ENCODE measurements at places on chromosomes 11 and 22.
A peak's percentile ranks its signal among the peaks of the same experiment; 100 is the strongest.

GRCh38 chr11:63844836-63845235 is 5.9 kb downstream of the MARK2 start:
- DNase-seq: no peak

DNA sequence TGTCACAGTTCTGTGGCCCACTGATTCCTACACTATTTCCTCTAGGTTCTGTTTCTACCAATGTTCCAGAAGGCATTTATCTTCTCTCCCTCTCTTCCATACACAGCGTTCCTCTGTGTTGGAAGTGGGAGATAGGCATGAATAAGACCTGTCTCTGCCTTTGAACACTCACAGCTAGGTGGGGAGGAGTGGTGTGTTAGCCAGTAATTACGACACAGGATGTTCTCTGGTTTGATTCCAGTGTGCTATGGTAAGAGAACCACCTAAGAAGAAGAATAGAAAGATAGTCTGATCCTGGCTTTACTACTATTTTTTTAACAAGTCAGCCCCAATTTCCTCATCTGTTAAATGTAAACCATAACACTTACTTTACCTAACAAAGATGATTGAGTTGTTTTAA is 200.2 kb upstream of the MTMR2 start:
- no peak for DNase-seq

GRCh38 chr11:104134745-104135144 is 29.2 kb downstream of the PDGFD start:
- no peak for DNase-seq

- DNase-seq: no peak
Observed at GRCh38 chr22:28002181-28002700, 83.2 kb upstream of the PITPNB start.

GRCh38 chr11:59102259-59102765 is 4.7 kb upstream of the FAM111B start:
- DNase-seq: no peak

DNA sequence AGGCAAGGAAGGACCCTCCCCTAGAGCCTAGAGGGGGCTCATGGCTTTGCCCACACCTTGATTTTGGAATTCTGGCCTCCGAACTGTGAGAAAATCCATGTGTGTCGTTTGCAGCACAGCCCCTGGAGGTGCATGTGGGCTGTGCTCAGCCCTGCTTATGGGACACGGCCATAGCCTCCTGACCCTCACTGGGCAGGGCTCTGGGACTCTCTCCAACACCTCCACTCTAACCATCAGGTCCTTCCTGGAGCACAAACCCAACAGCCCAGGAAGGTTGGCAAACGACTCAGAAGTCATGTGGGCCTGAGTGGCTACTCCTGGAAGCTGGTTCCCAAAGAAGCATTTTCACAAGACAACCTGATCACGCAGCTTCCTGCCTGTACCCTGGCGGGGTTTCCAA is 144.1 kb downstream of the CTTN start:
- DNase-seq: no peak

DNA sequence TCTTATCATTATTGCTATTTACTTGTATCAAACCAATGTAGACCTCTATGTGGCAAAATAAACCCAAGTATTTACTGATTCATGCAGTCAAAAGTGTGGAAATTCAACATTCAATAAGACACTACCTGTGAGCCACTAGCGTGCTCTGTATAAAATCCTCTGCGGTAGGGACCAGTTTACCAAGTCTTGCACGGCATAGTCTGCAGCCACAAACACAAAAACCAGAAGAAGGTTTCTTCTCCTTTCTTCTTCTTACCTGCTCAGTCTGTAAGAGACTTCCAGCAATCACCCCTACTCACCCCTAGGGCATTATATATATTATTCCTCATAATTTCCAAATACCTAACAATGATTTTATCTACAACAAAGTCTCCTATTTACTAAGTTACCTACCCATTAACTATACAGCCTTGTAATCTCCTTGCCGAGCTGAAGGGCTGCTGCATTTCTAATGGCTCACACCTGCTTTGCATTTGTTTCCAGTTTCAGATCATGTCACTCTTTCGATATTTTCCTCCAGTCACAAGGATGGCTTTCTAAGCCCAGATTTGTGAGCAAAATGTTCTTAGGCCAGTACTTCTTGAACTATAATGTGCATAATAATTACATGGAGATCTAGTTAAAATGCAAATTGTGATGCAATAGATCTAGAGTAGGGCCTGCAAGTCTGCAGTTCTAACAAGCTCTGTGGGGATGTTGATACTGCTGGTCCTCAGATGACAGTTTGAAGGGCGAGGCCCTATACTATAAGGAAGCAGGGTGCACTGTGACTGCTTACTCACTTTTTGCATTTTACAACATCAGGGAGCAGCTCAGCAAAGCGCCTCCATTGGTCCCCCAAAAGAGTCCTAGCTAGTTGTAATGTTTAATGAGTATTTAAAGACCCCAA is 191.9 kb upstream of the DDI1 start:
- no peak for DNase-seq

- no peak for DNase-seq
Observed at GRCh38 chr22:25748140-25748539, 6.2 kb downstream of the MYO18B start.

DNA sequence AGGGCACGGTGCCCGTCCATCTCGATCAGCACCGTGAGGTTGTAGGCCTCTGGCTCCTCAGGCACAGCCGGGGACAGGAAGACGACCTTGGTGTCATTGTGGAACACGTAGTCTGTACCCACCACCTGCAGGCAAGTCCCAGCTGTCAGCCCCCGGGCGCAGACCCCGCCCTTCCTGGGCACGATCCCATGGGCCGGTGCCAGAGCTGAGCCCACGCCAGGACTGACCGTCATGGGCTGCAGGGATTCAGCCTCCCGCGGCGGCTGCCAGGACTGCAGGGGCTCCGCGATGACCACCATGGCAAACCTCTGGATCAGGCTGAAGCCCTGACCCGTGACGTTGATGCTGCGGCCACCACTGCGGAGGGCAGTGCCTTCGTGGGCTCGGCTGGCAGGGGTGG is 11.8 kb upstream of the MAPK11 start:
- no peak for DNase-seq

GRCh38 chr11:40185793-40186192 is 1273.7 kb downstream of the LRRC4C start:
- DNase-seq: no peak

DNA sequence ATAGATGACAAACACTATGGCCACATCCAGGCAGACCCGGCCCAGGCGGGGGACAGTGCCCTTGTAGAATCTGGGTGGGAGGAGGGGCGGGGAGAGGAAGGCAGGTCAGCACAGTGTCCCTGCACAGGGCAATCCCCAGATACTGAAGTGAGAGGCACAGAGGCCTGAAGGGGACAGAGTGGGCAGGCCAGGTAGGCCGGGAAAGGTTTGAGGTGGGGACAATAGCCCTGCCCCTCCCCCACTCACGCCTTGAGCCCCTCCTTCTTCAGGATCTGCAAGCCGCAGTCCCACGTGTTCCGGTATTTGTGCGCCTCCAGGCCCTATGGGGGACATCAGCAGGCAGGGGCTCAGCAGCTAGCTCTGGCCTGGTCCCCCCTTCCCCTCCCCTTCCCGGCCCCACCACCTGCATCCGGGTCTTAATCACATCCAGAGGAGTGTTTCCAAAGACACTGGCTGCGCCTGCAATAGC is 2.3 kb downstream of the SLC25A1 start:
- DNase-seq: no peak

GRCh38 chr22:46240073-46240472 is 10.0 kb downstream of the CDPF1 start:
- DNase-seq: no peak

DNA sequence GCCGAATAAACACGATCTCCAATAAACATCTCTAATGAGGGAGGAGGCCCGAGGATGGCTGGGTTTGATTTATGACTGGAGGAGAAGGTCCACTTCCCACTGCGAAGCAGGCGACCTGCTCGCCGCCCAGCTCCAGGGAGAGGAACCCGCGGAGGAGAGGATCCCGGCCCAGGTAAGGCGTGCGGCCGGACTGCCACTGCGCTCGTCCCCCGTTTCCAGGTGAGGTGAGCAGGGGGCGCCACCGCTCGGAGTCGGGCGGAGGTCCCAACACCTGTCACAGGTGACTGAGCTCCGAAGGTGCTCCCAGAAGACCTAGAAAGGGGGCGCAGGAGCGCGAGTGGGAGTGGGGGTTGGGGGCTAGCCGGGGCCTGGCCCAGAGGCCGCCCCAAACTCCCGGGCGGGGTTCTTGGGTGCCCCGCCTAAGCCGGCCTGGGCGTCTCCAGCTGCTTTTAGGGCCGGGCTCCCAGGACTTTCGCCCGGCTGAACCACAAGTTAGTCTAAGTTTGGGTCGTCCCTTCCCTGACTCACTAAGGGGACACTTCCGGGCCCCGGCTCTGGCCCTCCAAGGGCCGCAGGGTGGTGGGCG is 5.4 kb upstream of the PAX6 start:
- no peak for DNase-seq

GRCh38 chr11:69144316-69145049 is 11.3 kb upstream of the SMIM38 start:
- DNase-seq: peak; percentile 23

DNA sequence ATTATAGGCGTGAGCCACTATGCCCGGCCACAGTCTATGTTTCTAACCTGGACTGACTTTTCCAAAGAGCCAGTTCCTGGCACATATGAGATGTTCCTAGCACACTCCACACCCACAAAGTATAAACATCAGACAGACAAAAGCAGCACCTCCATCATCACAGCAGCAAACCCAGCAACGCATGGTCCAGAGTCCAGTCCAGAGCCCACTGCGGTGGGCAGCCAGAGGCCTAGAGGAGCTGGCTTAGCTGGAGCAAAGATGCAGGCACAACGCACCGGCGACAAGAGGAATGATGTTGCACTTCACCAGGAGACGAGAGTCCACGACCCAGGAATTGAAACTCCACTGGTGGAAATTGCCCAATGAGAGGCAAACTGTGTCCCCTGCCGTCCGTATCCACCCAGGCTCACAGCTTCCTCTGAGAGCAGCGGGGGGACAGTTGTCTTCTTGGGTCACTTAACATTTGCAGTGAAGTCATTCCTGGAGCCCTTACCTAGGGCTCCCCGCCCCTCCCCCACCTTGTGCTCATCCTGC is 36.6 kb downstream of the RPS6KA4 start:
- DNase-seq: no peak

- DNase-seq: no peak
Observed at GRCh38 chr11:45355706-45356041, 69.5 kb upstream of the SYT13 start.

- no peak for DNase-seq
Observed at GRCh38 chr11:60029015-60029632, 11.1 kb upstream of the OOSP2 start.

GRCh38 chr11:90587896-90588295 is 365.0 kb upstream of the CHORDC1 start:
- DNase-seq: no peak

DNA sequence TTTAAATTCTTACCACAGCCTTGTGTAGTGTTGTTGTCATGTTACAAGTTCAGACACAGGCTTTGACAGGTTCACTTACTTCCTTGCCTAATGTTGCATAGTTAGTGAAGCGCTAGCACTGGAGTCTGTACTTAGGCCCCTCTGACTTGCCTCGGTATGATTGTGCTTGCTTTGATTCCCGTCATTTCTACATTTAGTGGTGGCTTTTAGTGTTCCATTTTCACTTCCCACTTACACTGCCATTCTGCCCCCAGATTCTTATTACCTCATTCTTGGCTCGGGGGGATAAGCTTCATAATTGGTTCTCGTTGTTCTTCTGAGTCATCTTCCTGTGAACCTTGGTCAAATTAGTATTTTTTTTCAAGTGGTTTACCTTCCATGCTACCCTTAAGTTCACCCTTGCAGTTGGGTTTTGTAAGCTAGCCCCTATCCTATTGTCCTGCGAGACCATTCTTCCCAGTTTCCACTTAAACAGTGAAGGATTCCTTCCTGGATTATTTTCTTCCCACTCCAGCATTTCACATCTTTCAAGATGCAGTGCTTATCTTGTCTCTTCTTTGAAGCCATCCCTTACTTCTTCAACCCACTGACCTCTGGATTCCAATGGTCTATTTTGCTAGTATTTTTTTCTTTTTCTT is 68.7 kb downstream of the DDX10 start:
- peak; percentile 20 for DNase-seq

- DNase-seq: no peak
Observed at GRCh38 chr22:49764127-49764581, 63.5 kb downstream of the BRD1 start.

DNA sequence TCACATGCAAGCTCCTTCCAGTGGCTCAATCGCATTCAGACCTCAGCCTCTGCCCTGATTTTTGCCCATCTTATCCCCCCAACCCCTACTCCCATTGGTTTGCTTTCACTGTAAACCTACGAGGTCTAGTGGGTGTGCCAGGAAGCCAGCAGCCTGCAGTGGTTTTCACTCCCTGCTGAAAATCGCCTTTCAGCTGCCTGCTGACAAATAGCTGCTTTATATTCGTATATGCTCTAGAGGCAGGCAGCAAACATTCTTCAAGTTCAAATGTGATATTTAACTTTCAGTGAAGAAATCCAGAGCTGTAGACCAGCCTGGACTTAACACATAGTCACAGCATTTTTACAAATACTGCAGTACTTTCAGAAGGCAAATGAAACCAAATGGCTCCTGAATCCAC is 92.8 kb upstream of the APOA1 start:
- no peak for DNase-seq

- DNase-seq: no peak
Observed at GRCh38 chr11:2519862-2520735, 75.3 kb downstream of the KCNQ1 start.

DNA sequence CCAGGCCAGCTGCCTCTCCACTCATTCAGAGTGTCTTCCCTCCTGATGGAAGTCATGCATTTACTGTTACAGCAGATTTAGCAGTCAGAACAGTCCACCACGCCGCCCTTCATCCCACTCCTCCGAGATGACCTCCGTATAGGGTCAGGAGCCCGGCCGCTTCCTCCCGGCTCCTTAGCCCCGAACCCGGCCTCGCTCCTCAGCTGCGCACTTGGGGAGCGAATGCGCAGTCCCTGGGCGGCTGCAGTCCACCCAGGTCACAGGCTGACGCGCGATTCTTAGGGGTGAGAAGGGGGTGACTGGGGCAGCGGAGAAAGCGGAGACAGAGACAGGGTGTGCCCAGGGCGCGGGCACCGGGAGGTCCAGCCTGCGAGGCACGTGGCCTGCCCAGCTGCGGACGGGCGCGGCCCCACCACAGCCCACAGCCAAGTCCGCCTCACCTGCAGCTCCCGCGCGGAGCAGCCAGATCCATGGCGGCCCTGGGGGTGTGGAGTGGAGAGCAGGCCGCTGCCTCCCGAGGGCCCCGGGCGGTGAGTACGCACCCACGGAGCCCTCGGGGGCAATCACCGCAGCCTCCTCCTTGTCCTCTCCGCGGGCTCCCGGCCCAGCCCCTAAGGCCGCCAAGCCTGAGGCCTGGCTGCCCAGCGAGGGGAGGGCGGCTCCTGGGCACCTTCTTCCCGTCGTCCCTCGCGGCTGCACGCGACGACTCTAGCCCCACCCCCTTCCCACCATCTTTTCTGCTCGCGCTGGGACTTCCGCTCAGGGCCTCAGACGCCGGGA is 286.6 kb downstream of the BRD1 start:
- no peak for DNase-seq

- no peak for DNase-seq
Observed at GRCh38 chr11:19055016-19055415, 5.5 kb downstream of the MRGPRX2 start.

DNA sequence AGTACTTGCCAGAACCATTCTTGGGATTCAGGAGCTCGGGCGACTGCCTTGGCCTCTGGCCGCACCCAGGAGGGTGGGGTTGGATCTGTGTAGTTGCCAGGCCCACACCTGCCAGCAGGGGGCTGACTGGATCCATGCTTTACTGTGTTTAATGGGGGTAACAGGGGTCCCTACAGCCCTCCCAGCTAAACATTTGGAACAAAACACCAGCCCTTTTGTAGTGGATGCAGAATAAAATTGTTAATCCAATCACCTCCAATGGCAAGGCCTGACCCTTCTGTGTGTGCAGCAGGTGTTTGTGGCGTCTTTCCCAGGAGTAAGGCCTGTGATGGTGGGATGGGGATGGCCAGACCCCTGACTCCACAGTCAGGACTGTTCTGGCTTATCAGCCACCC is 22.5 kb downstream of the SUN2 start:
- DNase-seq: no peak
